Activated CD4-positive, alpha-beta T cell treated with anti-CD3 and anti-CD28 coated beads, Interleukin-2, amount 10 ng/mL, durations not matched to agents 7 days and 5 days (primary cell): ENCODE measurements at places on chromosomes 7 and 10. TPM values are rescaled to one million over a fixed set of nuclear protein-coding genes. Genes with fewer than 3 reads are reported as not detected.

Gene SMO
- total RNA-seq: not detected

Gene PTPN12
- total RNA-seq: 20.9 TPM

DNA sequence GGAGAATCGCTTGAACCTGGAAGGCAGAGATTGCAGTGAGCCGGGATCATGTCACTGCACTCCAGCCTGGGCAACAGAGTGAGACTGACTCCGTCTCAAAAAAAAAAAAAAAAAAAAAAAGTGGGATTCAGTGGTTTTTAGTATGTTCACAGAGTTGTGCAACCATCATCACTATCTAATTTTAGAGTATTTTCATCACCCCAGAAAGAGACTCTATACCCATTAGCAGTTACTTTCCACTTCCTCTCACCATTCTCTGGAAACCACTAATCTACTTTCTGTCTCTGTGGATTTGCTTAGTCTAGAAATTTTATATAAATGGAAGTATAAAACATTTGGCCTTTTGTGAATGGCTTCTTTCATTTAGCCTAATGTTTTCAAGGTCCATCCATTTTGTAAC, 113.4 kb downstream of the ST7 start:
- H3K36me3 ChIP-seq: no peaks in the 10 kb centered on the region
- peaks cover 12% of the 10 kb centered on the region for H3K4me1 ChIP-seq
- H3K4me3 ChIP-seq: no peak overlapping the region

DNA sequence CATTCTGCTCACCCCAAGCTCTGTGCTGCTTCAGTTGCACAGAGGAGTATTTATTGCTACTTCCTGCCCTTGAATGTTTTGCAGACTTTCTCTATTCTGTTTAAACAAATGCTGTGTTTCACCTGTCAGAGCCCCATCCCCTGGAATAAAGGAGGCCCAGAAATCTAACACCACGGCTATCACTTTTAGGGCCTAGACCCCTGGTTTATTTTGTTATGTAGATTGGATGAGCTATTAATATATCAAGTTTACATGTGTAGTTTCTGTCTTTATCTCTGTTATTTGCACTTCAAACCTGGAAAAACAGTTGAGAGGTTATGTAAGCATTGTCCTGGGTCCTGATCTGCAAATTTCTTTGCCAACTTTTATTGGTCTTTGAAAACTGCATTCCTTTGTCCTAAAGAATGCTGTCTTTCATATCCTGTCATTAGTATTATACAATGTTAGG, 630.1 kb downstream of the PARD3 start:
- no peaks in the 10 kb centered on the region for H3K36me3 ChIP-seq
- no peak for DNase-seq
- no peaks in the 10 kb centered on the region for H3K4me1 ChIP-seq
- H3K27me3 ChIP-seq: no peaks in the 10 kb centered on the region
- H3K4me3 ChIP-seq: no peak overlapping the region

DNA sequence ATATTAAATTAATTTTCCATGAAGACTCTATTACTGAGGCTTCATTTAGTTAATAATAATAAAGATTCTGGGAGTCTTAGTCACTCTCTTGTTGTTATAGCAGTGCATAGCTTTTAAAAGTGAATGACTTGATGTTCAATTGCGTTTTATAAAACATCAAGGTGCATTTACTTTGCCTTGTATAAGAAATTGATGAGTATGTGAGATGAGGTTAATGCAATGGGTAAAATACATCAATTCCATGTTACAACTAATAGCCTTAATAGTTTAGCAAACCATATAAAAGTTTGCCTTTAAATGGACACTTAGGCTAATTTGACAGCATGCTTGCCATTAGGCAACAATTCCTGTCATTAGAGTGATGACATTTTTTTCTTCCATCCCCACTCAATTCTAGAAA, 173.6 kb upstream of the TEX47 start:
- no peaks in the 10 kb centered on the region for H3K4me1 ChIP-seq
- no peaks in the 10 kb centered on the region for H3K36me3 ChIP-seq
- H3K27ac ChIP-seq: no peak overlapping the region
- no peaks in the 10 kb centered on the region for H3K27me3 ChIP-seq
- no peak overlapping the region for H3K4me3 ChIP-seq
- DNase-seq: no peak

DNA sequence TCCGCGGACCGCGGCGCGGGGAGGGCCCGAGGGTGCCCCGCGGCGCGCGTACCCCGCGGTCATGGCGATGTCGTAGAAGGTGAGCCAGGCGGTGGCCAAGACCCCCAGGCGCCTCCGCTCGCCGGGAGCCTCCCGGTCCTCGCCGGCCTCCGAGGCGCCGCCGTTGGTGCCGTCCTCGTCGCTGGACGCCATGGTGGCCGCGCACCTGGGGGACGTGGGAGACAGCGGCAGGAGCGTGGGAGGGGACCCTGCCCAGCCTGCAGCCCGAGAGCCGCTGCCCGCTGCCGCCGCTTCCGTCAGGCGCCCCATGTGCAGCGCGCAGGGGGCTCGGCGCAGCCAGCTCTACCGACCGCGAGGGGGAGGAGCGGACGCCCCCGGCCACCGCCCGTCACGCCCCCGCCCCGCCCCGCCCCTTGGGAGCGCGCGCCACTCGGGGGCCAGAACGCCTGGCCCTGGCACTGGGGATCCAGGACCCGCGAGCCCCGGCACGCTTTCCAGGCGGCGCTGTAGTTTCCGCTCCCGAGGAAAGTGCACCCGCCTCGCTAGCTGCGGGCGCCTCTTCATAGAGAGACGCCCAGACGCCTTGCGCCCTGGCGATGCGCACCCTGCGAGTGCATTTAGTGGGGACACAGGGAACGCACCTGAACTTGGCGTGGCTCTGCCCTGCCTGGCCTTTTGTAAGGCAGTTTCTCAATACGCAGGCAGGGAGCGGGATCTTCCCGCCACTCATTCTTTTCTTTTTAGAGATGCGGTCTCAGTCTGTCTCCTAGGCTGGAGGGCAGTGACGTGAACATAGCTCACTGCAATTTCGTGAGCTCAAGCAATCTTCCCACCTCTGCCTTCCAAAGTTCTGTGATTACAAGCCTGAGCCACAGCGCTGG, at the start of gene HACD1:
Gene HACD1, minus strand, starts transcription at position 344 of the 881 bp plus-strand sequence. Its CDS starts 35 bp downstream, at position 309.
- peak; percentile 51 for DNase-seq
- H3K27ac ChIP-seq: no peak within 1 kb of the TSS
- H3K36me3 ChIP-seq: no peaks in the 10 kb centered on the region
- H3K4me1 ChIP-seq: peaks cover 5% of the 10 kb centered on the region
- H3K4me3 ChIP-seq: peak within 1 kb of the TSS; percentile 81

DNA sequence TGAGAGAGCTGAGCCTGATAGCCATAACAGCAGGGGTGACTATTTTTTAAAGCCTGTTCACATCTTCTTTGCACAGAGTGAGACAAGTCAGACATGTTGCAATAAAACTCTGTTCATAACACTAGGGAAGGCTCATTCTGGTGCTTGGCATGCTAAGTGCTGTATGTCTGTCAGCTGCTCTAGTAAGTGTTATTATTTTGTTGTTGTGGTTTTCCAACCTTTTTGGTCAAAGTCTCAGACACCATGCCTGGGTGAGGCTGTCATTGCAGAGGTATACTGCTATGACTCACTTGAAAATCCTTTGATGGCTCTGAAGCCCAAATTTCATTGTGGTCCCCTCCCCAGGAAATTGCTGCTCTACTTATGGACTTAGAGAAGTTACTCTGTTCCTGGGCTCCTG, 129.7 kb downstream of the ADRA2A start:
- DNase-seq: no peak
- H3K27ac ChIP-seq: no peak overlapping the region
- no peaks in the 10 kb centered on the region for H3K4me1 ChIP-seq
- H3K36me3 ChIP-seq: no peaks in the 10 kb centered on the region

DNA sequence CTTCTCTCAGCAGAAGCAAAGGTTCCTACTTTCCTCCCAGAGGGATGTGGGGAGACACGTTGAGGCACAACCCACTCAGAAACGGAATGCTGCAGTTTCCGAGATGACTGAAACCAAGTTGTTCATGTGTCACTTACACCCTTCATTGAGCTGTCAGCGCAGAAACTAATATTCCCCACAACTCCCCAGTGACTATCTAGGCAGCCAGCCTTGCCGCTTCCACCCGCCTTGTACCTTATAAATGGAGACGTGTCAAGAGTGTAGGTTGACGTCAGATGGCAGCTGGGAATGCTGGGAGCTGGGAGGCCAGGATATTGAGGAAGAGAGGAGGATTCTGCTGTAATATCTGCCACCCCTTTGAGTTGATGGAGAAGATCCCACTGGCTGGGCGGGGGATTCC, 15.1 kb downstream of the GPR26 start:
- no peaks in the 10 kb centered on the region for H3K27me3 ChIP-seq
- H3K4me1 ChIP-seq: no peaks in the 10 kb centered on the region
- no peak overlapping the region for H3K27ac ChIP-seq

DNA sequence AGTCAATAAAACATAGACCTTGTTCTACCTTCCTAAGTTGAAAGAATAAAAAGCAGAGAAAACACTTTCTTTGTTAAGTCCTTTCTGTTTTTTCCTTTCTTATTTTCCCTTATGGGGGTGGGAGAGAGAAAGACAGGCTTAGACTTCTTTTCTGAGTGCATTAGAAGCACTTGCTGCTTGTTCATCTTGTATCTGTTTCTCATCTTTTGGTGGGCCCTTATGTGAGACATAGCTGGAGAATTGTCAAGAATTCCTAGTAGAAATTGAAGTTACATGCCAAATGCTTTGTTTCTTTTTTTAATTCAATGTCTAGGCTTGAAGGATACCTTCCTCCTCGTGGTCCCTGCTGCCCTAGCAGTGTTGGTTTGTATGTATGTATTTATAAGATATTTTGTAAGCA, 6.7 kb downstream of the EIF4EBP2 start:
- DNase-seq: no peak
- peaks cover 57% of the 10 kb centered on the region for H3K36me3 ChIP-seq
- H3K27me3 ChIP-seq: no peaks in the 10 kb centered on the region
- peaks cover 51% of the 10 kb centered on the region for H3K4me1 ChIP-seq
- H3K4me3 ChIP-seq: no peak overlapping the region
- H3K27ac ChIP-seq: no peak overlapping the region
